ENCODE measurements at places on chromosomes 4 and X.

DNA sequence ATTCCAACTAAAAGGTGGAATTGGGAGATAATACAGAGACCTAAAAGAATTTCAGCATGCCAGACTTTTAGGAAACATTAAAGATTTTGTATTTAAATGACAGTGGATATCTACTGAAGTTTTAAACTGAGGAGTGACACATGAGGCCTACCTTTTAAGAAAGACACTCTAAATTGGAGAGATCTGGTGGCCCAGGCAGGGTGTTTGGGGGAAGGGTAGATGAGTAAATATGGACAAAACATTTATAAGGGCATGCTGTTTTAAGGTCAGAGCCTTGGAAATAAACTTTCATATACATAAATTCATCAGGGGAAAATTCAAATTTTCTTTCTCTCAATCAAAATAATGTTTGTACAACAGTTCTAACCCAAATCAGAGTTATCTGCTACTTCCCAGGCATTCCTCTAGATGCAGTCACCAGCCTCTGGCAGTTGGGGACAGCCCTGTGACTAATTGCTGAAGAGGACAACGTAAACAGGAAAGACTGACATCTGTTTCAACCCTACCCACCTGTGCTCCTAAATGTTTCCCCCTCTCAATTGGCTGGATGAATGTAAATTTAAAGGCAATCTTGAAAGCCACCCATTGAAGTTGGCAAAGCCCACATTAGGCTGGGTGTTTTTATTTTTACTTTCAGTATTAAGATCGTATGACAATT is 1646.9 kb upstream of the ADGRL3 start:
- no peaks in the 10 kb centered on the region for H3K4me1 ChIP-seq
- peak; percentile 48 for DNase-seq
- no peak overlapping the region for H3K4me3 ChIP-seq
- H3K36me3 ChIP-seq: no peaks in the 10 kb centered on the region
- no peaks in the 10 kb centered on the region for H3K27me3 ChIP-seq

GRCh38 chr4:183157215-183157614 is 58.2 kb downstream of the WWC2 start:
- DNase-seq: no peak
- no peak overlapping the region for H3K4me3 ChIP-seq
- peaks cover 15% of the 10 kb centered on the region for H3K4me1 ChIP-seq
- H3K36me3 ChIP-seq: no peaks in the 10 kb centered on the region
- no peak overlapping the region for H3K27ac ChIP-seq

GRCh38 chrX:12974796-12975669 is at the start of gene TMSB4X:
Gene TMSB4X (plus strand): TSS chrX:12975110.
- no peaks in the 10 kb centered on the region for H3K36me3 ChIP-seq
- peaks cover 2% of the 10 kb centered on the region for H3K4me1 ChIP-seq
- H3K27me3 ChIP-seq: no peaks in the 10 kb centered on the region
- H3K27ac ChIP-seq: peak within 1 kb of the TSS; percentile 98
- peak within 1 kb of the TSS; percentile 80 for H3K4me3 ChIP-seq

- H3K4me3 ChIP-seq: no peak within 1 kb of the TSS
- H3K36me3 ChIP-seq: no peaks in the 10 kb centered on the region
- H3K4me1 ChIP-seq: no peaks in the 10 kb centered on the region
- no peak within 1 kb of the TSS for H3K27ac ChIP-seq
- DNase-seq: no peak
- peaks cover 31% of the 10 kb centered on the region for H3K27me3 ChIP-seq
Observed at GRCh38 chrX:153401133-153401764, at the start of gene PNMA6E. Gene PNMA6E (minus strand): TSS chrX:153401350. CDS start chrX:153398849, 2,501 bp downstream.

DNA sequence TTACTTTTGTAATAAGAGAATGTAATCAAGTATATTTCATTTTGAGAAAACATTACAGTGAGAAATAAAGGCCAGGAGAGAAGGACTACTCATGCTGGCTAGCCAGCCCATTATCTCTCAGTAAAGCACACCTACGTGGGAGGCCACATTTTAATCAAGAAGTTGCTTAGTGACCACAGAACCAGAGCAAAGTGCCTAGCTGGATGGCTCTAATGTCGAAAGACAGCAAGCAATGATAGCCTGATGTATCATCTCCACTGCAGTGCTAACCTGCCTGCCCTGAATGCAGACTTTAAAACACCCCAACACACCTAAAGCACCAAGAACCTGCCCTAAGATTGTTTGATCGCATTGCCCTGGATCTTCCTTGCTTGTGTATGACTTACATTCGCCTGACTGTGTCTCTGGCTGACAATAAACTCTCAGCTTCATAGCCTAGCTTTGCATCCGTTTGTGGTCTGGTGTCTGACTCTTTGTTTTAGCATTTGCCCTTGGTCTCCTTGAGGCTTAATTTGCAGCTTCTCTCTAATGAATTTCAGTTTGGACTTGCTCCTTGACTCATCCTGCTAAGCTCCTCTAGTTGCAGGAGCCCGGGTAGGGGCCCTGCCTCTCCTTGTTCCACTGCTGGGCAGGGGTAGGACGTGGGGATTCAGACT is 31.4 kb upstream of the SOWAHD start:
- H3K4me1 ChIP-seq: no peaks in the 10 kb centered on the region
- no peaks in the 10 kb centered on the region for H3K36me3 ChIP-seq

DNA sequence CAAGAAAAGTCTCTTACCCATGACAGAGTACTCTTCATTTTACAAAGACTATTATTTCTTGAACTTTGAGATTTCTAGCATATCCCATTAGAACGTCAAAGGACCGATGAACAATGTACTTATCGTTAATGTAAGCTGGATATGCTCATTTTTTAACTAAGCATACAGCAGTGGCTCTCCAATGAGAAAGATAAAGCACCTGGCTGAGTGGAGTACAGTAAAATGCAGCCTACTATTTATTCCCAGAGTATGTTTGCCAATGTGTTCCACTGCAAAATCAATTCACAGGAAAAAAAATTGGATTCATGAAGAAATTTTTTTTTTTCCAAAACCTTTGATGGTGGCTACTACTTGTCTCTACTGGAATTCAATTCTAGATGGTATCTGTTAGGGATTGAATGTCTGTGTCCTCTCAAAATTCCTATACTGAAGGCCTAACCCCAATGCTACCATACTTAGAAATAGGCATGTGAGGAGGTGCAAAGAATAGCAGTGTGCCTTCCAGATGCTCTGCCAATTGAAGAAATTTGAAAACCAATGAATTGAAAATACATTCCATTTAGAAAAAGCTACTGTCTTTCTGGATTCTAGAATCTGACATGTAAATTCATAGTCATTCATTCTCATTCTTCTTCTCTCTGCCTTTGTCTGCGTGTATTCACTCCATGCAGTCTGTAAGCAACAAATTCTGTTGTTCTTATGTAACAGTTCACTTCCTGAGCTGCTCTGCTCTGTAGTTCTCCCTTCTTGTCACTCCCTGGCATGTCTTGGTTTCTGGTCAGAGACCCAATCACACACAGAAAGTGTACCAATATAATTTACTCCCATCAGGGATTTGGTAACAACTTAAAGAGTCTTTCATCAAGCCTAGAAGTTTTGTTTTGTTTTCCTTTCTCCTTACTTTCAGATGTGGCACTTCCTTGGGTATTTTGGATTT is 61.4 kb downstream of the PAPSS1 start:
- no peak overlapping the region for H3K27ac ChIP-seq
- no peak for DNase-seq
- H3K36me3 ChIP-seq: no peaks in the 10 kb centered on the region
- no peak overlapping the region for H3K4me3 ChIP-seq
- no peaks in the 10 kb centered on the region for H3K27me3 ChIP-seq

GRCh38 chrX:18368402-18368801 is 13.9 kb upstream of the SCML2 start:
- H3K4me3 ChIP-seq: no peak overlapping the region
- no peaks in the 10 kb centered on the region for H3K4me1 ChIP-seq
- no peaks in the 10 kb centered on the region for H3K27me3 ChIP-seq
- H3K27ac ChIP-seq: no peak overlapping the region
- no peak for DNase-seq

GRCh38 chr4:35982318-35982717 is 262.0 kb downstream of the ARAP2 start:
- H3K4me1 ChIP-seq: no peaks in the 10 kb centered on the region
- no peak overlapping the region for H3K27ac ChIP-seq
- H3K36me3 ChIP-seq: no peaks in the 10 kb centered on the region
- H3K4me3 ChIP-seq: no peak overlapping the region

- H3K27ac ChIP-seq: peak within 1 kb of the TSS; percentile 32
- H3K4me1 ChIP-seq: no peaks in the 10 kb centered on the region
- H3K27me3 ChIP-seq: peaks cover 5% of the 10 kb centered on the region
- H3K36me3 ChIP-seq: peaks cover 28% of the 10 kb centered on the region
- DNase-seq: peak; percentile 81
Observed at GRCh38 chrX:101485212-101485949, at the start of gene ARMCX4. Gene ARMCX4 (plus strand): TSS chrX:101485456. CDS start chrX:101488590, 3,134 bp downstream.

- H3K27ac ChIP-seq: no peak overlapping the region
- H3K4me3 ChIP-seq: no peak overlapping the region
- H3K27me3 ChIP-seq: no peaks in the 10 kb centered on the region
- H3K4me1 ChIP-seq: peaks cover 11% of the 10 kb centered on the region
- no peak for DNase-seq
- H3K36me3 ChIP-seq: peaks cover 3% of the 10 kb centered on the region
Observed at GRCh38 chr4:169438057-169438480, 167.3 kb upstream of the SH3RF1 start.

- H3K27me3 ChIP-seq: no peaks in the 10 kb centered on the region
- H3K4me1 ChIP-seq: no peaks in the 10 kb centered on the region
- H3K27ac ChIP-seq: no peak overlapping the region
- no peaks in the 10 kb centered on the region for H3K36me3 ChIP-seq
- DNase-seq: no peak
- no peak overlapping the region for H3K4me3 ChIP-seq
Observed at GRCh38 chr4:100278567-100278966, 88.3 kb upstream of the DDIT4L start.

DNA sequence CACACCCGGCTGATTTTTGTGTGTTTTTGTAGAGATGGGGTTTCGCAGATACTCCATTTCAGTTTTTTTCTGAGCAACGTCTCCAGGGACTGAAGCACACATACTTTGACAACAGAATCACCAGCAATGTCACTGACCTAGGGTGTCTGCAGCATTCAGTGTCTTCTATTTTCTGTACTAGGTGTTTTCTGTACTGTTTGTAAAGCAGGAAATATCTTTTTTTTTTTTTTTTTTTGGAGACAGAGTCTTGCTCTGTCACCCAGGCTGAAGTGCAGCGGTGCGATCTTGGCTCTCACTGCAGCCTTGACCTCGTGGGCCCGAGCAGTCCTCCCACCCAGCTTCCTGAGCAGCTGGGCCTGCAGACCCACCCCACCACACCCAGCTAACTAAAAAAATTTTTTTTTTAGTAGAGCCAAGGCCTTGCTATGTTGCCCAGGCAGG is 8.9 kb downstream of the ADD1 start:
- DNase-seq: no peak
- H3K27me3 ChIP-seq: no peaks in the 10 kb centered on the region
- peaks cover 19% of the 10 kb centered on the region for H3K36me3 ChIP-seq
- H3K4me3 ChIP-seq: no peak overlapping the region

DNA sequence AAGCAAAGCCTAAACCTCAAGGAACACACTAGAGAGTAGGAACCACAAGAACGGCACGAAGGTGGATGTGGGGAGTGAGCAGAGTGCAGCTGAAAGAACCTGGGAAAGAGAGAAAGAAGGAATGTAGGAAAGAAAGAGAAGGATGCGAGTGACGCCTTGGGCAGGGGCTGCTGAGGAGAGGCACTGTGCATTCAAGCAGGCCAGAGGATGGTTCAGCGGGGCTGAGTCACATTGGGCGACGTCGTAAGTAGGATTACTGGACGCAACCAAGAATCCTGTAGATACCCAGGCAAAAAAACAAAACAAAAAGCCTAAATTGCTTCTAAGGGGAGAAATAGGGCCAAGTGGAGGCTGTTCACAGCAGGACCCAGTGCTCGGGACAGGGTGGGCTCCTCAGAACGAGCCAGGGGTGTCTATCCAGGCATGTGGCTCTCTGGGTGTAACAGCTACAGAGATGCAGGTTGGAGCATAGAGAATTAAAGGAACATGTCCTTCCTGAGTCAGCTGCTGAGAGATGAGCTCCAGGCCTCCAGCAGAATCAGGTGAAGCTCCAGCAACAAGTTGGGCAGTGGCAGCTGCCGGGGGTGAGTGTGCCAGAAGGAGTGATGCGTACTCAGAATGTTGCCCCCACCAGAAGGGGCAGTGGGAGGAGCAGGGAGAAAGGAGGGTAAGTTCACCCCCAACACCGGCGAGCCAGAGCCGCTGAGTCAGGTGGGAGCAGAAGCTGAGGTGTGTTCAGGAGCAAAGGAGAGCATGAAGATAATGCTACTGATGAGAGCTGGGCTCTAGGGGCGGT is 38.6 kb downstream of the NELFA start:
- H3K27ac ChIP-seq: no peak overlapping the region
- no peak overlapping the region for H3K4me3 ChIP-seq
- H3K27me3 ChIP-seq: no peaks in the 10 kb centered on the region

GRCh38 chr4:171891038-171891437 is 77.8 kb downstream of the GALNTL6 start:
- no peak overlapping the region for H3K4me3 ChIP-seq
- H3K36me3 ChIP-seq: no peaks in the 10 kb centered on the region

DNA sequence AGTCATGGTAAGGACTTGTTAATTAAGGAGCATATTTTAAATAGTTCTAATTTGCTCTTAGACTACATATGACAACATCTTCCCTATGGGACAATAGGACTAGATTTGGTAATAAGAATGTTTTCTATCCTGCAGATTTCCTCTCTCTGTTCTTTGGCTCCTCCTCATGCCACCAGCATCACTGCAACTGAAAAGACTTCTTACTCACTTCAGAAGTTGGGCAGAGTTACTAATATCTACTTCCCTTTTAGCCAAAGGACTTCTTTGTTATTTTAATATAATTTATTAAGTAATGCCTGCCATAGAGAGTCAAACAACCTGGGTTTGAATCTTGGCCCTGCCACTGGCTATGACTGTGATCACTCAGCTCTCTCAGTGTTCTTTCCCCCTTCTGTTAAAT is 16.4 kb downstream of the MMAA start:
- H3K27me3 ChIP-seq: no peaks in the 10 kb centered on the region
- H3K36me3 ChIP-seq: peaks cover 16% of the 10 kb centered on the region
- no peaks in the 10 kb centered on the region for H3K4me1 ChIP-seq
- no peak overlapping the region for H3K27ac ChIP-seq
- DNase-seq: no peak

DNA sequence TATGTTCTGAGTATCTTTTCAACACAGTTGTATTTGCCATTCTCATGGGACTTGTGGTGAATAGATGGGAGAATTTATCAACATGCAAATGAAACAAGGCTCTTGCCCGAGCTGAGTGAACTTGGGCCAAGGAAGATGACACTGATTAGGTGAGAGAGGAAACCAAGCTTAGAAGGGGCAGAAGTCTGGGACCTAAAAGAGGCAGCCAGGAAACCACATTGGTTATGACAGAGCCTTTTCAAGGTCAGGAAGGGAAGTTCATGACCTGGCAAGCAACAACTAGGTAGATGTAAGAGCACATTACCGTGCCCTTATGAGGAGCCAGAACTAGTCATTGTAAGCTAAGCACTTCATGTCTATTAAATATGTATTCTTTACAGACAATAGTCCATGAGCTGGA is 590.3 kb downstream of the PACRGL start:
- DNase-seq: no peak
- H3K27ac ChIP-seq: no peak overlapping the region
- no peaks in the 10 kb centered on the region for H3K4me1 ChIP-seq

Measured in mesenchymal stem cell (in vitro differentiated cells and primary cell).